ENCODE measurements at places on chromosomes 3 and 15.

- DNase-seq: no peak
These were observed 950.1 kb downstream of the TBL1XR1 start for GRCh38 chr3:176247191-176247590.

- no peak for DNase-seq
These were observed 740 bp upstream of the OXSR1 start for GRCh38 chr3:38164643-38164951.

DNA sequence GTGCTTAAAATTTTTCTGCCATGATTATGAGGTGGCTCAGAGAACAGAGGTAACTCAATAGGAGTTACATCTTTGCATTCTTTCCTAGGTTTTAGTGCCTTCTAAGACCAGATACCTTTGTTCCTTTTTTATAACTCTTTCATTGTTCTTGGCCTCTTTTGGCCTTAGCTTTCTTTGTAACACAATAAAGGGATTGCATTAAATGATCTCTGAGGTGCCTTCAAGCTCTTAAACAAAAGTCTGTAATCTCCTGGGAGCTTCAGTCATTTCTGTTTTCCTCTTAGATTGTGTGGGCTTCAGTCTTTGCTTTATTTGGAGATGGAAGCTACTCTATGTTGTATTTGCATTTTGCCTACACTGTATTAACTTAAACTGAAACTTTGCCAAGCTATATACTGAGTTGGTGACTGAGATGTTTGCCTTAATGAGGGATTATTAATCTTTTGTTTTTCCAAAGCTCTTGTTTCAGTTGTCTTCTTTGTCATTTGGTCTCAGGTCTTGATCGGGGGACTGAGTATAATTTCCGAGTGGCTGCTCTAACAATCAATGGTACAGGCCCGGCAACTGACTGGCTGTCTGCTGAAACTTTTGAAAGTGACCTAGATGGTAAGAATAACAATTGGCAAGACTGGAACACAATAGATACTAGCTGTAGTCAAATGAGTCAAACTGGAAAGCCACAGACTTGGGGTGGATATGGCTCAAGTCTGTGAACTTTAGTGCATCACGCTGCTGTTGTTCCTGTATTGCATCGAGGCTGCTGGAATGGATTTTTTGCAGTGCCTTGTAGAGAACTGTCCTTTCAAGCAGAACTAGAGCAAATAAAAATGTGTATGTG is 110.3 kb downstream of the HCN4 start:
- no peak for DNase-seq

DNA sequence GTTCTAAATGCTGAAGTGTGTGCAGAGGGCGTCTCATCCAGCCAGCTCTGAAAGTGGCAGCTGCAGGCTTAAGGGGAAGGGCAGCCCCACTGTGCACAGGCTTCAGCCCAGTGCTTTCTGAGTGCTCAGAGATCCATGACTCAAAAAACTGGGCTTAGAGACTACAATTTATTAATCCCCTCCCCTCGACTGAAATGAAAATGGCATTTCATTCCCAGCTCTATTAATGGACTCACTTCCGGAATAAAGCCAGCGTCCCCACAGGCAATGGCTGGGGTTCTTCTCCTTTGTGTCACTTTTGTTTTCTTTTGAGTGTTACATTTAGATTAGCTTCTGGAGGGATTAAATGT is 55.5 kb upstream of the PLXNA1 start:
- no peak for DNase-seq

DNA sequence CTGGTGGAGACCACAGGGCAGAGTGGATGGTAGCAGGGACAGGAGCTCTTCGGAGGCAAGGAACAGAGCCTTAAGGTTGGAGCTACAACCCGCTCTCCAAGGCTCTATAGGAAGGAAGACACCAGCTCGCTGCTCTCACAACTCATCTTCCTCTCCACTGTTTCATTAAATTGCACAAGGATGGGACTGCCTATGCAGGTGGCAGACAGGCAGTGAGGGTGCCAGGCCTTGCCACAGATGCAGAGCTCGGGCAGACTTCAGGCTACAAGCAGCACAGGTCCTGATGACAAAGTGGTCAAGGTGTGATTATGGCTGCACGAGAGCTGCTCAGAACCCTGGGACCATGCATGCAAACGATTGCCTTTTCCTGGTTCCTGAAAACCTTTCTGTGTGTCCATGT is 144.6 kb downstream of the FOXP1 start:
- DNase-seq: no peak

GRCh38 chr3:173762501-173762900 is 365.0 kb downstream of the NLGN1 start:
- DNase-seq: no peak

DNA sequence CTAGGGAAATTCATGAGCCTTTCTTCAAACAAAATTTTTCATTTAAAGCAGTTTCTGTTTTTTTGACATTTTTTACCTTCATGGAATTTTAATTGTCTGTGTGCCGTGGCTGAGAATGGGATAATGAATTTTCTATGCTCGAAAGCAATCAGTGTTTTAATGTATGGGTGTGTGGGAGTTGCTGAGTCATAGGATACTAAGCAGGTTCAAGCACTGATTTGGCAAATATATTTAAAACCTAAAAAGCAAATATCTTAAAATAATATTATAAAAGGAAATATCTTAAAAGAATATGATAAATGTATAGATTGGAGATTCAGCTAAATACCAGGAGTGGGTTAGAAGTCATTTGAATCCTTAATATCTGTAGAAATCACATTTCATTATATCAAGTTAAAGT is 173.6 kb upstream of the LRRFIP2 start:
- no peak for DNase-seq

DNA sequence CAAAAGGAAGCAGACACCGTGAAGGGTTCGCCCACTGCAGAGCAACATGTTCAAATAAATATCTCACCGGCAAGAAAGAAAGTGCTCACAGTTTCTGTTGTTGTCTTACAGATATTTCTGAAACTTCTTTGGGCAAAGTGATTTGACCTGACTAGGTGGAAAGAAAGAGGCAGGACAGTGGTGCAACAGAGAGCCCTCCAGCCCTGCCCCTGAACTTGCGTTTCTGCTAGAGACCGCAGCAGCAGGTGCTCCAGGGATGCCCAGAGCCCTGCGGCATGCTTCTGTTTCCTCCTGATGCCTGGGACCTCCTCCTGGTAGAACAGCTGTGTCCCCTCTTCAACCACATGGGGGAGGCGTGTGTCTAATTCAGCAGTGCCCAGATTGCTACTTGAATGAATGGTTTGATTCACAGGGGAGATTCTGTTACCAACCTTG is 123.4 kb downstream of the ATP10A start:
- DNase-seq: no peak

DNA sequence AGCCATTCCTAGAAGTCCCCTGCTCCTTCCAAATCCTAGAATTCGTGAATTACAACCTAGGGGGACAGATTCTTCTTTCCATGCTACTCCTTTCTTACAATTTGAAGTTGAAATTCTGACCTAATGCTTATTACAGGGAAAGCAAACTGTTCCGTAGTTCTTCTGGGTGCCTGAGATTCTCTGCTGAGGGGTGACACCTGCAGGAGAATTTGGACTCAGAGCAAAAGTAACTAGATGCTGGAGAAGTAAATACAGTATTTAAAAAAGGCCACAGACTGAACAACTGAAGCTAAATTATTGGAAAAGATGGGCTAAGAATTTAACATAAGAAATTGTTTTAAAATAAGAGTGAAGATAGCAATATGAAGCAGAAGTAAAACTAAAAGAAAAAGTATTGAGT is 37.9 kb downstream of the ACAD9 start:
- no peak for DNase-seq
